Neuronal stem cell (in vitro differentiated cells): ENCODE measurements at places on chromosomes 16 and 17.

DNA sequence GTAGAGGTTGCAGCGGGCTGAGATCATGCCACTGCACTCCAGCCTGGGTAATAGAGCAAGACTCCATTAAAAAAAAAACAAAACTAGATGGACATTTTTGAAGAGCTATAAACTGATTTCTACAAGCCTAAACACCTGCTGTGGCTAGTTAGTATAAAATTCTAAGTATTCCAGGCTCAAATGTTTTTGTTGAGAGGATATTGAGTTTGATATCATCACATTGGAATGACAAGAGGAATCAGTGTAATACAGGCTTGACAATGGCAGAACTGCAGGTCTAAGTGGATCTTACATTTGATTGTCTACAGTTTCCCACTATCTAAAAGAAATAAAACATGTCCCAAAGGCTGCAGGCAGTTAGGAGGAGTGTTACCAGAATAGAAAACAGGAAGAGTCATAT, 23.9 kb upstream of the DLX3 start:
- H3K4me1 ChIP-seq = peaks cover 4% of the 10 kb centered on the region
- no peaks in the 10 kb centered on the region for H3K27me3 ChIP-seq
- DNase-seq = no peak
- no peak overlapping the region for H3K27ac ChIP-seq

DNA sequence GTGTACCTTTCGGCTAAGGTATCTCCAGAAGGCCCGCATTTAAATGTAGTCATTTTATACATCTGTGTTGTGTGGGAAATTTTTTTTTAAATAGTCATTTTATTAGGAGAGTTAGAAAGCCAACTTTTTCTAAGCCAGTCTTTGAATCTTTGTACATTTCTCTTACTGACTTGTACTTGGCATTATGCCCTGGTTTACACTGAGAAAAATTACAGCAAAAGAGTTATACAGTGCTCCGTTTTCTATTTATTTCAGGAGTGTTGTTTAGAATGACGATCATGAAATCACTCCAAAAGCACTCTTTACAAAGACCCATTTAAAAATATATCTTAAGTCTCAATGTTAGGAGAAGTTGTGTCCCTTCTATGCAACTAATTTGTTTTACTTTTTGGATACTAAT, 91.8 kb downstream of the CYB561 start:
- no peaks in the 10 kb centered on the region for H3K4me1 ChIP-seq
- no peak overlapping the region for H3K27ac ChIP-seq
- no peaks in the 10 kb centered on the region for H3K36me3 ChIP-seq
- H3K27me3 ChIP-seq = no peaks in the 10 kb centered on the region
- no peak for DNase-seq

GRCh38 chr17:79504181-79504605, 106.7 kb downstream of the RBFOX3 start:
- H3K4me3 ChIP-seq = no peak overlapping the region
- DNase-seq = no peak
- no peak overlapping the region for H3K27ac ChIP-seq
- no peaks in the 10 kb centered on the region for H3K36me3 ChIP-seq

DNA sequence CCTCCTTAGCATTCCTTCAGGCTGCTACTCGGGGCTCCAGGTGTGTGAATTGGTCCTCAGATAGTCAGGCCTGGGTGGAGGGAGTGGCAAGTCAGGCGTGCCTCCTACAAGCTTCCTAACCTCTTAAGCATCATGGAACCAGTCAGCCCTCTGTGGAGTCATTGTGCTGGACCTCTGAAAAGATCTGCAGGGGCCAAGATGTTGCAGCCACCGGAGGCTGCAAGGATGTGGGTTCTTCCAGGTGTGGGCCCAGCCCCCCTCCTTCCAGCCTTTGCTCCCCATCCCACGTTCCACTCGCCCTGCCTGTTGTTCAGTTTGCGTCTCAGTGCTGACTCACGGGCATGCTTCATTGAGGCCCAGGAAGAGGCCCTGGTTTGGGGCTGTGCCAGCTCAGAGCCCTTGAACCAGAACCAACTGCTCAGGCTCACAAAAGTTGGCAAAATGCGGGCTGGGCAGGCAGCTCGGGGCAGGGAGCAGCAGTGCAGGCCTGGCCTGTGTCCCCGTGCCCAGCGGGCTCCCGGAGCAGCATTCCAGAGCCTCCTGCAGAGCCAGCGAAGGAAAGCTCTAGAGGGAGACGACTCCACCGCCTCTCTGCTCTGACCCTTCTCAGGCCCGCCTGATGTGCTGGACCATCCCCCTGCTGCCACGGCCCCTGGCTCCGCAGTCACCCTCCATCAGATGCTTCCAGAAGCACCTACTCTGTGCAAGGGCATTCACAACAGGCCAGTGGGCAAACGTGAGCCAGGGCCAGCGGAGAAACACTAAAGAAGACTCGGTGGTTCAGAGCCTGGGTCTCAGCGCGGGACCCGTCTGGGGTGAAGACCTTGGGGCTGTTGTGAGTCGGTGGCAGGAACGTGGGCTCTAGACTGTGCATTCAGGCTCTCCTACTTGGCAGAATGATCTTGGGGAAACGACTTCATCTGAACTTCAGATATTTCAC, 7.5 kb downstream of the LDHD start:
- no peak overlapping the region for H3K4me3 ChIP-seq
- H3K36me3 ChIP-seq = peaks cover 30% of the 10 kb centered on the region
- H3K27me3 ChIP-seq = no peaks in the 10 kb centered on the region

DNA sequence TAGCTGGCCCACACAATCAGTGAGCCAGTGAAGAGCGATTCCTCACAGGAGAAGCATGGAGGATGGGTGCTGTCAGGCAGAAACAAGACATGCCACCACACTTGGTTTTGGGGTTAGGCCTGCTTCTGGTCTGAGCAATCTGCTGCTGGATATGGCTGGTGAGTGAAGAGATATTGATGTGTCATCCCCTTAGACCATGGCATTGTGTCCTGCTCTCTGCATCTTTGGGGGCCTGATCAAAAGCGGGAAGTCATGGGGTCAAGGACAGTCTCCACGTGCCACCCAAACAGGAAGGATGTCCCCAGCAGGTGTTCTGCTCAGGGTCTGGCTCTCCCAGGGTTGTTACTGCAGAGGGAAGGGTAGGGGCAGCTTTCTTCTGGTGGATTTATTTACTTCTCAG, 140.7 kb downstream of the PRKCB start:
- H3K27ac ChIP-seq = no peak overlapping the region
- H3K4me1 ChIP-seq = no peaks in the 10 kb centered on the region
- DNase-seq = no peak
- peak overlapping the region; percentile 3 for H3K4me3 ChIP-seq

DNA sequence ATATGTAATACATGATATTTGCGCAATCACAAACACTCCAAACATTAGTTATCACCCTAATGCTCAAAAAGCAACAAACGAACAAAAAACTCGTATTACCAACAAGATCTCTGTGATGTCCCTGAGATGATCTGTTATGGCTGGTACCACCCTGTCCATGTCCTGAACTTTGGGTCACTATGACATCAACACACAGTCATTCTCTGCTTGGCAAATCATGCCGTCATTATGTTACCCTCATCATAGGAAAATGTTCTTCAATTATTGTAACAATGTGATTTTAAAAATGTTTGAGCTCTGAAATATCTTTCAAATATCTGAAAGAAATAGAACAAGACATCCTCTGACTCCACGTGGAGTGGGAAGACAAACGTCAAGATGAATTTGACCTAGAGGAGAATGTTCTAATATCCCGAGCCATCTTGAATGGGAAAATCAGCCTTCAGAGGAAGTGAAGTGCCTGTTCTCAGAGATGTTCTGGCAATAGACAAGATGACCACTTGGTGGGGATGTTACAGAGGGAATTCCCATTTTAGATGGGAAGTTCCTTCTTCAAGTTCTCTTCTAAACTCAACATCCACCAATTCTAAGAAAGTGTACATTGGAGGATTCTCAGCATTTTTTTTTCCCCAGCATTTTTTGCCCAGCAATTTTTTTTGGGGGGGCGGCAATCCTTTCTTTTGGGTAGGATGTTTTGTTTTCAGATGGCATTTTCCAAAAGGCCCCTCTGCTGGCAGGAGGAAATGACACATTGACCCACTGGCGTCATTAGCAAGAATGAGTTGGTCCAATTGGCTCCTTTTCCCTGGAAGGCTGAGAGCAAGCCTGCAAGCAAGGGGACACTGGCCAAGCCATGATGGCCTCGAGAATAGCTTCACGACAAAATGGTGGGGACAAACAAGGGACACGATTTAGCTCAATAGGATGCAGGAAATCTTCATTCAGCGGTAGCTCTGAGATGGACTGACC, 3.7 kb upstream of the HSD17B2 start:
- H3K4me3 ChIP-seq = no peak overlapping the region
- H3K36me3 ChIP-seq = no peaks in the 10 kb centered on the region
- H3K4me1 ChIP-seq = no peaks in the 10 kb centered on the region
- H3K27ac ChIP-seq = no peak overlapping the region
- H3K27me3 ChIP-seq = no peaks in the 10 kb centered on the region

DNA sequence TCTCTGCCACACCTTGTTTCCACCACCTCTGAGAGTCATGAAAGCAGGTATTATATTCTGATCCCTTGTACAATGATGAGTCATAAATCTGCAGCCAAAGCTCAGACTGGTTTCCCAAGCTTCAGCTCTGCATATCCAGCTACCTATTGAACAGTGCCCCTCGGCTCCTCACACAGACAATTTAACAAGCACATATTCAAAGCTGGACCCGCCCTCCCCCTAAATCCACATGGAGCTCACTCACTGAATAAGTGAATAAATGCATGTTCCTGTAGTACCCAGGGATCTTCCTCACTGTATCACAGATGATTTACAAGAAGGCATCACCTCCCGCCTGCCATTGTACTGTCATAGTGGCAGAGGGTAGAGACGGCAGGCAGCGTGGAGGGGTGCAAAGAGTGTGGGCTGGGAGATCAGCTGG, 516.4 kb downstream of the GRIN2A start:
- H3K27me3 ChIP-seq = no peaks in the 10 kb centered on the region
- H3K36me3 ChIP-seq = no peaks in the 10 kb centered on the region
- no peaks in the 10 kb centered on the region for H3K4me1 ChIP-seq
- no peak overlapping the region for H3K4me3 ChIP-seq

- no peak for DNase-seq
- peaks cover 25% of the 10 kb centered on the region for H3K4me1 ChIP-seq
- no peaks in the 10 kb centered on the region for H3K27me3 ChIP-seq
- peaks cover 17% of the 10 kb centered on the region for H3K36me3 ChIP-seq
- no peak overlapping the region for H3K4me3 ChIP-seq
Observed at GRCh38 chr17:82107341-82107860, 9.4 kb upstream of the FASN start.

DNA sequence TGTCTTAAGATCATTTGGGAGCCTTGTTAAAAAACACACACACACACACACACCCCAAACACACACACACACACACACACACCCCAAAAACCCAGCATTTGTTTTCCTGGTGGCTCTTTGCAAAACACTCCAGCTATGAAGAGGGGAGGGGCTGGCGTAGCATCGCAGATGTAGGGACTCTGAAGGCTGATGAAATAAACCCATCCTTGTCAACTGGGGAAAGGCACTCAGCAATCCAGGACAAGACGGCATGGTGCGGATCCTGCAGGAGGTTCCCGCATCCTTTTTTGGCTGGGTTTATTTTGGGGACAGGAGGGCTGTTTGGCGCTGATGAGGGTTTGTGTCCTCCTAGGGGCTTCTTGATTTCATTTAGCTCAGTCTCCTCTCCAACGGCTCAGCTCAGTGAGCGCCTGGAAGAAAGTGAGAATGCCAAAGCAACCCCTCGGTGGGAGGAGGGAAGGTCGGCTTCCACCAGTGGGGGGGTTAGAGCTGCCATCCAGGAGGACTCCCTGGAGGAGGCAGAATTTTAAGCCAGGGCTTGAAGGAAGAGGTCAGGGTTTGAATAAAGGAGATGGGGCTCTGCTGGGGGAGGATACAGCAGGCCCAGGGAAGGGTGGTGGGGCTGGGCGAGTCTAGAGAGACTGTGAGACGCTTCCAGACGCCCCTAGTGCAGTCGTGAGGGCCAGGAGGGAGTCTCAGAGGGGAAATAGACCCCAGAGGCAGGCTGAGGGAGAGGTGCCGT, 12.4 kb upstream of the GSE1 start:
- no peak overlapping the region for H3K4me3 ChIP-seq
- no peak overlapping the region for H3K27ac ChIP-seq
- no peaks in the 10 kb centered on the region for H3K27me3 ChIP-seq
- no peaks in the 10 kb centered on the region for H3K36me3 ChIP-seq
- peaks cover 22% of the 10 kb centered on the region for H3K4me1 ChIP-seq
- DNase-seq = no peak

- H3K4me3 ChIP-seq = no peak overlapping the region
- no peak for DNase-seq
- no peak overlapping the region for H3K27ac ChIP-seq
- H3K4me1 ChIP-seq = peaks cover 20% of the 10 kb centered on the region
- peaks cover 2% of the 10 kb centered on the region for H3K36me3 ChIP-seq
Observed at GRCh38 chr16:11005611-11005975, 61.2 kb downstream of the CLEC16A start.

- no peak for DNase-seq
- H3K4me3 ChIP-seq = no peak overlapping the region
- H3K27me3 ChIP-seq = peaks cover 21% of the 10 kb centered on the region
- no peak overlapping the region for H3K27ac ChIP-seq
- peaks cover 24% of the 10 kb centered on the region for H3K4me1 ChIP-seq
Observed at GRCh38 chr17:4515501-4515900, 16.8 kb downstream of the SPNS2 start.

GRCh38 chr16:47448830-47449575, 11.9 kb downstream of the ITFG1 start:
- no peaks in the 10 kb centered on the region for H3K27me3 ChIP-seq
- no peak overlapping the region for H3K4me3 ChIP-seq
- H3K27ac ChIP-seq = no peak overlapping the region
- H3K36me3 ChIP-seq = peaks cover 77% of the 10 kb centered on the region
- no peaks in the 10 kb centered on the region for H3K4me1 ChIP-seq

- H3K27me3 ChIP-seq = no peaks in the 10 kb centered on the region
- H3K36me3 ChIP-seq = no peaks in the 10 kb centered on the region
- H3K27ac ChIP-seq = no peak overlapping the region
- H3K4me1 ChIP-seq = no peaks in the 10 kb centered on the region
Observed at GRCh38 chr16:31344712-31345111, 10.3 kb upstream of the ITGAX start.

- H3K4me1 ChIP-seq = peaks cover 12% of the 10 kb centered on the region
- no peaks in the 10 kb centered on the region for H3K36me3 ChIP-seq
- H3K27ac ChIP-seq = no peak overlapping the region
- no peak overlapping the region for H3K4me3 ChIP-seq
- H3K27me3 ChIP-seq = peaks cover 2% of the 10 kb centered on the region
Observed at GRCh38 chr17:58535431-58535830, 21.0 kb upstream of the MTMR4 start.

DNA sequence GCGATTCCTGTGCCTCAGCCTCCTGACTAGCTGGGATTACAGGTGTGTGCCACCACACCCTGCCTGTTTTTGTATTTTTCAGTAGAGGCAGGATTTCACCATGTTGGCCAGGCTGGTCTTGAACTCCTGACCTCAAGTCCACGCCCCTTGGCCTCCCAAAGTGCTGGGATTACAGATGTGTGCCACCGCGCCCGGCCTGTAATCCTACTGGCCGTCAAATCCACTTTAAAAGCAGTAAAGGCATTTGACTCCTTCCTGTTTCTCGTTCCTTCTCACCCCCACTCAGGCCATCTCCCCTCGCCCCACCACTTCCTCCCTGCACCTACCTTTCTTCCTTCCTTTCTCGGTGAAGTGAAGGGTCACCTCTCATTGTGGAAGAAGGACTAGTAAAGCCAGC, 69.4 kb upstream of the CREBBP start:
- H3K4me3 ChIP-seq = no peak overlapping the region
- no peaks in the 10 kb centered on the region for H3K36me3 ChIP-seq
- H3K27me3 ChIP-seq = no peaks in the 10 kb centered on the region
- no peak for DNase-seq
